ENCODE measurements at places on chromosomes 16 and 17. TPM values are rescaled to one million over a fixed set of nuclear protein-coding genes. Genes with fewer than 3 reads are reported as not detected.

Gene IKZF3
- not detected for total RNA-seq

Gene ERN2
- total RNA-seq = not detected

Gene TMEM220
- total RNA-seq = 1.1 TPM

Gene DECR2
- total RNA-seq = 14.2 TPM

Gene MT1F
- total RNA-seq = 1.5 TPM

Gene SMIM5
- not detected for total RNA-seq

Gene CA10
- not detected for total RNA-seq

Gene CCDC40
- total RNA-seq = 3.2 TPM

Gene HBA2
- total RNA-seq = not detected

Gene TBC1D3G
- total RNA-seq = not detected

Gene ZFPM1
- 0.81 TPM for total RNA-seq

Gene TBC1D3C
- not detected for total RNA-seq

Gene ALDOA
- 249 TPM for total RNA-seq

Gene ENPP7
- not detected for total RNA-seq

Gene RAP1GAP2
- total RNA-seq = 1.3 TPM

Gene RETREG3
- 40.3 TPM for total RNA-seq

Gene LIG3
- 18.0 TPM for total RNA-seq

Gene SERPINF2
- 0.49 TPM for total RNA-seq

Gene TMIGD1
- total RNA-seq = not detected

Measured in bladder microvascular endothelial cell (primary cell).